ENCODE measurements at places on chromosomes 13 and 19.

- ATAC-seq: no peak
These were observed 8.7 kb upstream of the NBEA start for GRCh38 chr13:34933349-34933748.

- peak; percentile 90 for ATAC-seq
These were observed 65.4 kb upstream of the WDFY2 start for GRCh38 chr13:51518827-51519226.

DNA sequence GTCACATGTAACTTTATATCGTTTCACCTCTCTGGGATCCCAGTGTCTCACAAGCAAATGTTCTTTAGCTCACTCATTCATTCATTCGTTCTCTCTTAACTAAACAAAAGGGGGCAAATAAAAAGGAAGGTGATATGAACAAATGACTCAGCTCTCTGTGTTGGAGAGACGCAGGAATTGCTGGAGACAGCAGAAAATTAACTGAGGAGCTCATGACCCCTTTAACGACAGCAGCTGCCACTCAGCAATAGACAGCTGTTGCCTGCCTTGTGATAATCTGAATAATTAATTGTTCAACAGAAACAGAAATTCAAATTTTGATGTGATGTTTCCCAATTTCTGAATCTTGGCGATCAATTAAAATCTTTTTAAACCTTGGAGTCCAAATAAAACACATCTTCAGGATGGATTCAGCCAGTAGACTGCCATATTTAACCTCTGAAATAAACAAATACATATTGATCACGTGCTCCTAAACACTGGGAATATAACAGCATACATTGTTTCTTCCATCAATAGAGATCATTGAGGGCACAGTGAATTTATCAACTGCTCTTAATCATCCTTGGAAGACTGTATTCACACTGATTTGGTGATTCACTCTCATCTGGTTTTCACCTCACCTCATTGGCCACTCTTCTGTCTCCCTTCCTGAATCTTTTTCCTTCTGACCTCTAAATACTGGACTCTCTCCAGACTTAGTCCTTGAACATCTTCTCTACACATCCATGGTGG, 63.3 kb downstream of the MBNL2 start:
- peak; percentile 43 for ATAC-seq

DNA sequence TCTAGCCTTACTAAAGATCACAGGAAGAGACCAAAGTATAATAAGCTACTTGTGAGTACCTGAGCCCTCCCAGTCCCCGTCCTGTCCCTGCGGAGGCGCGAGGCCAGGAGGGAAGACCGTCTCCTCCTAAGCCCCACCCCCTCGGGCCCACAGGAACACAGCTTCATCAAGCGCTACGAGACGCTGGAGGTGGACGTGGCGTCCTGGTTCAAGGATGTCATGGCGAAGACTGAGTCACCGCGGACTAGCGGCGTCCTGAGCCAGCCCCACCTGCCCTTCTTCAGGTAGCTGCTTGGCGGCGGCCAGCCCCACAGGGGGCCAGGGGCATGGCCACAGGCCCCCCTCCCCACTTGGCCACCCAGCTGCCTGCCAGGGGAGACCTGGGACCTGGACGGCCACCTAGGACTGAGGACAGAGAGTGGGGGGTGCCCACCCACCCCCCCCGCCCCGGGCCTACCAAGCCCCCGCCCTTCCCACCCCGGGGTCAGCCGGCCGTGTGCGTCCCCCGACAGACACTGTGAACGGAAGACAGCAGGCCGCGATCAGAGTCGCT, 2.4 kb upstream of the TGFBR3L start:
- ATAC-seq: no peak

DNA sequence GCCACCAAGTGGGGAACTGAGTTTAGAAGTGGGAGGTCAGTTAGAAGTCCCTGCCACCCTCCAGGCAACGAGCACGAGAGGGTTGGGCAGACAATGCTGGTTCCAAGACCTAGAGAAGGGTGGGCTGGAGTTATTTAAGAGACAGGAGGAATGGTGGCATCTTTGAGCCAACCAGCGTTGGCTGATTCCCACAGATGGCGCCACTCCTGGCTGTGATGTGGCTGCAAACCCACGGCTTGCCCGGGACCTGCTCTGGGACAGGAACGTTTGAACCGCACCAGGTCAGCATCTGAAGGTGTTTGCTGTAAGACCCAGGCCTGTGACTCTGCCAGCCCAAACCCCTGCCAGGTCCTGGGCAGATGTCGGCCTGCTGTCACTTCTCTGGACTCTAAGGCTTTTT, 42.8 kb downstream of the BICRA start:
- ATAC-seq: no peak

GRCh38 chr13:108435393-108436149, 166.1 kb downstream of the TNFSF13B start:
- ATAC-seq: no peak

- ATAC-seq: peak; percentile 17
These were observed 131.9 kb upstream of the IRS2 start for GRCh38 chr13:109918179-109918711.

DNA sequence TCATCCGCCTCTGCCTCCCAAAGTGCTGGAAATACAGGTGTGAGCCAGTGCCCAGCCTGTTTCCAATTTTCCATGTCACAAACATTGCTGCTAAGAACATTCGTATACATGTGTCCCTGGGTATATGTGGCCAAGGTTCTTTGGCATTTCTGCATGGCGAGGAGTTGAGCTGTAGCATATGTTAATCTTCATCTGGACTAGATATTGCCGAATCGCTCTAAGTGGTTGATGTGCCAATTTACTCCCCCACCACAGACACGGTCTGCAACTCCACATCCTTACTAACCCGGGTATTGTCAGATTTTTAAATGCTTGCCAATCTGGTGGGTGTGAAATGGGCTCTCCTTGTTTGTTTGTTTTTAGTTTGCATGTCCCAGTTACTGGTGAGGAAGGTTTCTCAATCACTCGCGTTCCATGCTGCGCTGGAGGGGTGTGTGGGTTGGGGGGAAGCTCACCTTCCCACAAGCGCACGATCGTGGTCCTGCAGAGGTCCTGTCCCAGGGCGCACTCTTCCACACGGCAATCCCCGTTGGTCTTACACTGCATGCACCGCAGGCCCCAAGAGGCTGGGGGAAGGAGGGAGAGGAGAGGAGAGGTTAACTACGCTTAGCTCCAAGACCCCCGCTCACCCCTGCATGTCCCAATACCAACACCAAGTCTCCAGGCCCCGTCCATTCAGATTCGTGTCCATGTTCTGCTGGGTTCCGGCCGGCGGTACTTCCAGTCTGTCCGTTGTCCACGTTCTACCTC, 2.7 kb downstream of the PLAUR start:
- no peak for ATAC-seq

DNA sequence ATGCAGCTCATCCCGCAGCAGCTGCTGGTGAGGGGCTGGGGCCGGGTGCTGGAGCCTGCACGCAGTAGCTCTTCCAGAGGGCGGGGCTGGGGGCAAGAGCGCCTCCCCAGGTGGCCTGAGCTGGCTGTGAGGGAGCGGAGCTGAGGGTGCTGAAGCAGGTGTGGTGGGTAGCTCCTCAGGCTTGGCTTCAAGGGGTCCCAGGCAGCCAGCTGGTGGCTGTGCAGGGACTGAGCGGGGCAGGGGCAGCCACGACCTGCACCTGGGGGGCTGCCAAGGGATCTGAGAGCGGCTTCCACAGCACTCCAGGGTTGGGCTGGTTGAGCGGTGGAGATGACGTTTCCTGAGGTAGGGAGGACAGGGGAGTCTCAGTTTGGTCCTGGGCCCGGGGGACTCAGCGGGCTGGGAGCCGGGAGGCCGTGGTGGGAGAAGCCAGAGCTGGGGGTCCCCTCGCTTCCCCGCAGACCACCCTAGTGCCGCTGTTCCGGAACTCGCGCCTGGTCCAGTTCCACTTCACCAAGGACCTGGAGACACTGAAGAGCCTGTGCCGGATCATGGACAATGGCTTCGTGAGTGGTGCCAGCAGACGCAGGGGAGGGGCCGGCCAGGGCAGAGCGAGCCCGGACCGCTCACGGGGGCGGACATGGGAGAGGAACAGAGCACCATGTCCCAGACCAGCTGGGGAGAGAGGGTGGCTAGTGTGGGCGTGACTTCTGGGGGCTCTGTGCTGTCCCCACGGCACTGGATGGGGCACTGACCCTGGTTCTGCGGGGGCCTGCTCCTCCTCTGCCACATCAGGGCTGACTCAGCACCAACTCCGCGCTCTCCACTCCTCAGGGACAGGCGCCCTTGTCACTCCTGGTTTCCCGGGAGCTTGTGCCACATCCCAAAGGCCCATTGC, 7.4 kb downstream of the PTOV1 start:
- no peak for ATAC-seq

DNA sequence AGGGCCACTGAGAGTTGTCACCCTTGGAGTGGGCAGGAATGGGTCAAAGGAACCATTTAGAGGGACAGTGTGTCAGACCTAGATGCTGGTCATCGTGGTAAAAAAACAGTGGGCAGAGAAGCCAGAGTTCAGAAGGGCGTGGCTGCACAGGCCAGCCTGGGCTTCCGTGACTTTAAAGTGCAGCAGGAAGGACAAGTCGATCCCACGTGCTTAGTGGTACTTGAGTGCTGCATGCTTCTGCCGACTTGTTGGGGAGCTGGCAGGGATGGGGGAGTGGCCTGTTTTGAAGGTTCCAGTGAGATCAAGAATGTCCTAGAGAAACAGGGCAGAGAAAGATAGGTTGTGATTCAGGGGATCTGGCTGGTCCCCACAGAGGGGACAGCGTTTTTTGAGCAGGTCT, 17.0 kb downstream of the LYL1 start:
- ATAC-seq: no peak

DNA sequence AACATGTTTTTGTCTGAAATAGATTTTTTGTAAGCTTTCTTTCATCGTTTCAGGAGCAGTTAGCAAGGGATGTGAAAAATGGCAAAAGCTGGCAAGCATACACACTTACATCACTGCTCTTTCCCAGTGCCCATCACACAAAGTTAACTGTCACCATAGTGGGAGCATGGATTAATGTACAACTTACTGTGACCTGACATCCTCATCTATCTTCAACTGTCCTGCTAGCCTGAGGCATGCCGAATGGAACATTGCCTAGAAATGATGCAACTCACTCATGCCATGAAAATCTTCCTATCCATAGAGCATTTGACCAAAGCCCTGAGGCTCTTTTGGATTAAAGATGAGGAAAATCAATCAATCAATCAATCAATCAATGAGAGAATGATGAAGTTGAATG, 491.7 kb upstream of the SLC10A2 start:
- ATAC-seq: no peak

- no peak for ATAC-seq
These were observed 30.1 kb upstream of the OLFM2 start for GRCh38 chr19:9966448-9966847.

DNA sequence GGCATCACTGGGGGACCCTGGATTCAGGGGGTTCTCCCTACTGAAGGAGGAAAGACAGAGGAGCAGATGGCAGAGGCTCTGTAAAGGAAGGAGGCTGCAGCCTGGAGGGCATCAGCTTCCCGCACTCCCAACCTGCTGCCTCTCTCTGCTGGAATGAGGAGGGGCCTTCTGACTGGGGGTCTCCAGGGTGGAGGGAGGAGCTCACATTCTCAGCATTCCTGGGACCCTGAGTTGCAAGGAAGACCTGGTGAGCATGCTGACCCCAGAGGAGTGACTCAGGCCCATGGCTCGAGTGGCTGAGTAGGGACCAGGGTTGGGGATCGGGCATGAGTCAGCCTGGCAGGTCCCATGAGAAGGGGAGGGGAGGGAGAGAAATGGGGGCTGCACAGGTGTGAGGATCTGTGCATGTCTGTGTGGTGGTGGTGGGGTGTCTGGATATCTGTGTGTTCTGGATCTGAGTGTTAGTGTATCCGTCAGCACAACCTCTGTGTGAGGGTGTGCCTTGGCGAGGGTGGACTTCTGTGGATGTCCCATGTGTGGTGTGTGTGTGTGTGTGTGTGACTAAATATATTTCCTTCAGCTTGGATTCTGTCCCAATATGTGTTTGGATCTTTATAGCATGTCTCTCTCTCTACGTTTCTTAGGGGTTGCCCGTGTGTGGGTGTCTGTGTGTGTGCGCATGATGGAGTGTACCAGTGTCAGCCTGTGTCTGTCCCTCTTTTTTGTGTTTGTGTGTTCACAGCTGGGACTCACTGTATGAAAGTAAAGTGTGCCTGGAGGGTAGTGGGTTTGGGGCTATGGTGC, 4.6 kb downstream of the AXL start:
- ATAC-seq: no peak

- no peak for ATAC-seq
These were observed 1.2 kb downstream of the ZNF347 start for GRCh38 chr19:53157626-53158025.

DNA sequence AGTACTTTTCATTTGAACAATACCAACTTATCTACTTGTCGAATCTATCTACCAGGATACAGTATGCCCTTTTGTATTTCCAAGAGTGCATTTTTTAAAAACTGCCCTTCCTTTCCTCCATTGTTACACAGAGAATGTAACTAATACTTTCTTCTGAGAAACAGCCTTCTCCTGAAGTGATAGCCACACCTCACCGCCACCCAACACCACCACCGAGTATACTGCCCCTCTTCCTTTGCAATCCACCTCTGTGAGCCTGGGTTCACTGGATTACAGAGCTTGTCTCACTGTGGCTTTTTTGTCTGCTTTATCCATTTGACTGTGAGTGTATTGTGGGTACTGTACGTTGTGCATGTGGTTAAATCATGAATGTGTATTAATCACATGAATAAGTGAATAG, 305.4 kb downstream of the KLF12 start:
- no peak for ATAC-seq

DNA sequence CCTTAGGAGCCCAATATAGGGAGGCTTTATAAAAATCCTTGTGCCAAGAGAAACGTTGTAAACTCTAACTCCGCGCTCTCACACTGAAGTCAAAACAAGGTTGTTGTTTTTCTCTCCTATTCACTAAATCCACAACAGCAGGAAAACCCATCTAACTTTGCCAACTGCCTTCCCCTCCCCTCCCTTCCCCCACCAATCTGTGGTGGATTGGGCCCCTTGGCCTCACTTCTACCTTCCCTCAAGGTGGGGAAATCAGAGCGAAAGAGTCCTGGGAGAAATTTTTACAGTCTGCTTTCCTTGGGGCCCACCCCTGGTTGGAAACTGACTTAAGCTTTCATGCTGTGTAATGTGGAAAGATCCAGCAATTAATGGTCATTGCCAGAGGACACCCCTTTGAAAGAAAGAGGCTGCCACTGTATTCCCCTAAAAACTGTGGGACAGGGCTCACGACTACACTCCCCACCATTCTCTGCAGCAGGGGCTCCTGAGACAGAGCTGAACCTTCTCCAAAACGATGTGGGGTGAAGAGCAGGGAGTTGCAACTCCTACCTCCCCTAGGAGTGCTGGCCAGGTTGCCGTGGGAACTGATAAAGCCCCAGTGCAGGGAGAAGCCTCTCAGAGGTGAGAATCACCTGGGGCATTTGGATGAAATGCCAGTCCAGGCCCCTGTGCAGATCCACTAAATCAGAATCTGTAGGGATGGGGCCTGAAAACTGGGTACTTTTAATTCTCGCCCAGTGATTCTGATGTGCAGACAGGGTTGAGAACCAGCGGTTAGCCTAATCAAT, 1.1 kb downstream of the DHRS12 start:
- ATAC-seq: no peak

DNA sequence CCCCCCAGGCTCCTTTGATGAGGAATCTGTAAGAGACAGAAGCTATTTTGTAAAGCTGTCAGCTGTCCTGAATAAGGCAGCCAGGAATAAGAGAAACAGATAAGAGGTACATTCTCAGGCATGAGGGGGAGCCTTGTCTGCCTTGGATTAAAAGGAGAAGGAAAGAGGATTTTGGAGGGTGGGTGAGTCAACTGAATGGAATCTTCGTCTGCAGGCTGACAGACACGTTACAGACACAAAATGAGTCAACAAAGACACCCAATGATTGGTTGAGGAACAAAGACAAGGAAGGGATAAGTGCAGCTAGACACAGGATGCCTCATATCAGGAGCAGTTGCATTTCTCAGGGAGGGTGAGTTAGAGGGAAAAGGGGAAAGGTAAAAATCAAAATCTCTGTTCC, 162.5 kb downstream of the OLFM4 start:
- ATAC-seq: peak; percentile 70

Measured in esophagus mucosa (tissue), 1 donor.